ENCODE measurements at places on chromosomes 2 and 18. TPM values are rescaled to one million over a fixed set of nuclear protein-coding genes. Genes with fewer than 3 reads are reported as not detected.

DNA sequence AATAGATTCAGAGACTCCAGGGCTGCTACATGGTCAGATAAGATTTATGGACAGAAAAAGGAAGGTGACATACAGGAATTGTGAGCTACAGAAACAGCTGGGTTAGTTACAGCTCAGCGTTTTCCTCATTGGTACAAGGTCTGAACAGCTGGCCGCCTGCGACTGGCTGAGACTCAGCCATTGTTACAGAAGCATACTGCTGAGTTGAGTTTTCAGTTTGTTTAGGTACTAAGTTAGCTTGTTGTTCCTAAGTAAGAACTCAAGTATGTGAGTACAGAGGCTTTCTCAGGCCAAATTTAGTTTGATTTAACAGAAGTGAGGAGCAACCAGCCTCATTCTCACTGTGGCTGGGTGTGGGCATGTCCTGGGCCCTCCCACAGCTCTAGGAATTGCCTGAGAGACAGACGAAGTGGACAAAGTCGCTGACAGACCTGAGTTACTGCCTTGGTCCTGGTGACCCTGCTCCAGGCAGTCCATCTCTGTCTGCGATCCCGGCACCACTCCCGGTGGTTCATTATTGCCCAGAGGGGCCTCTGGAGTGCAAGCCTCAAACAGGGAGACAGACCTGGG is 27.8 kb upstream of the RHOB start:
- DNase-seq = peak; percentile 38

NEU4 gene
- 34.8 TPM for total RNA-seq

DNA sequence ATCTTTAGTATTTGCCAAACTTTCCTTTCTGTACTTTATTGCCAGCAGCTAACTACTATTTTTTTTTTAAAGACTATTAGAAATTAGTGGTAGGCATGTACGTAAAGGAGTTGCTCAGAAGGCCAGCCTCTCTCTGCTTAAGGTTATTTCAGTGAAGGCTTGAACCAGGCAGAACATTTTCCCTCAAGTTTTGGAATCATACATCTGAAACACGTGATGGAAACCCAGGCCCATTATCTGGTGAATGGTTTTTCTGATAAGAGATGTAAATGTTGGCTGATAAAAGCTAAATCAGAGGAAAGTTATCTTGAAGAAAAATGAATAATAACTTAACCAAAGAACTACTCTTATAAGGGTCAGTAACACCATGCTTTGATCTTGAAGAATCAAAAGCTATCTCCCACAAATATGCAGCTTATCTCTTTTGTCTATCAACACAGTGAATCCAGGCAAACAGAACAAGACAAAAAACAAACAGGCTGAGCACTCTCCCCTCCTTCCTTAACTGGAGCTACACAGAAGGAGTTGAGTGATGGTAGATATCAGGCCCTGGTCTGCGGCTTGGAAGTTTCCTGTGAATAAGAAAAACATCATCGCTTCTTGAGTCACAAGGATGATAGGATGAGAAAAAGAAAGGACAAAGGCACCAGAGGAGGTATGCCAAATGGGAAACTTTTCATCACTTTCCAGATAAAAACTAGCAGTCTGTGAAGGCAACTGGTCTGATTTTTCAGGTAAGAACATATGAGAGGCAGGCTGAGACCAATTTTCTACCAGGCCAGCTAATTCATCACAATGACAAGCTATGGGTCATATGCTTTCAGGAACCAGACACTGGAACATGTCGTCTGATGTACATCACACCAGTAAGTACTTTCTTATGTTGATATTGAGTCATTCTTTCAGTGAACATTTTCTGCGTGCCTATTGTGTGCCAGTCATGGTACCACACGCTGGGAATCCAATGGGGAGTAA is 88.4 kb upstream of the STK17B start:
- no peak for DNase-seq

GRCh38 chr18:23881778-23882177 is 132.8 kb upstream of the TTC39C start:
- peak; percentile 50 for DNase-seq

- DNase-seq = no peak
These were observed 7.4 kb downstream of the TWIST2 start for GRCh38 chr2:238855299-238855698.

ANKRD30BL gene
- not detected for total RNA-seq

- peak; percentile 77 for DNase-seq
These were observed 80.0 kb downstream of the GFPT1 start for GRCh38 chr2:69306822-69307578.

VWA3B gene
- total RNA-seq = 0.58 TPM

DNA sequence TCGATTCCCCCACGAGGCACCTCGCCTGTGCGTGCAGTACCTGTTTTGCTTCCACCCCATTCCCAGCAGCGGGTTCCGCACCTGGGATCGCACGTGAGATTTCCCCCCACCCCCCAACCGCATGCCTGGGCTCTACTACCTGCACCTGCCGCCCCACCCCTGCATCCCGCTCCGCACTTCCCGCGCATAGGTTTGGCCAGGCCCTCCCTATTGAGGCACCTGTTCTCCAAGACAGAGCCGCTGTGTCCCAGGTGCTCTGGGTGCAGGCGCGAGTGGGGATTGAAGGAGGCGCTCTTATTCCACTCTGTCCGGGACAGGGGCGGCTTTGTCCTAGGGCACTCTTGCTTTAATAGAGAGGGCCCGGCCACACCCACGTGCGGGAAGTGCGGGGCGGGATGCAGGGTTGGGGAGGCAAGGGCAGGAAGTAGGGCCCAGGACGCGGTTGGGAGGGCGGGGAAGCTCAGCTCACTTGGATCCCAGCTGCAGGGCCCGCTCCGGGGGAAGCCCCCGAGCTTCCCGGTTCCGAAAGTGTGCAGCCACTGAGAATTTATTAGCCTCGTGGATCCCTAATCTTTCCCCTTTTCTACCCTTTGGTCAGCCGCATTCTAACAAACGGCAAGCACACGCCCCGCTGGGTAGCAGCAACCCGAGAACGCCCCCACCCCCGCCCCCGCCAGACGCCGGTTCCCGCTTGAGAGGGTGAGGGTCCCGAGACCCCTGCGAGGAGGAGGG is 670 bp upstream of the MOCOS start:
- DNase-seq = no peak

All from mucosa of gallbladder (tissue), 1 donor.